IMR-90 (cell line): ENCODE measurements at places on chromosomes 4 and X. TPM values are rescaled to one million over a fixed set of nuclear protein-coding genes. Genes with fewer than 3 reads are reported as not detected.

The ITIH6 gene
- not detected in 2 replicates for total RNA-seq

The EPGN gene
- total RNA-seq, result 0.18 TPM in 1 of 2 replicates, not detected in the other

The CHRNA9 gene
- total RNA-seq, result not detected in 2 replicates

The CXCL1 gene
- not detected in 2 replicates for total RNA-seq

The NSUN7 gene
- total RNA-seq, result not detected in 2 replicates

- H3K4me3 ChIP-seq, result no peak overlapping the region
- DNase-seq, result no peak
These were observed 44.5 kb downstream of the STIM2 start for GRCh38 chr4:26905172-26905571.

- DNase-seq, result no peak
- H3K27ac ChIP-seq, result no peak overlapping the region
- H3K4me1 ChIP-seq, result no peaks in the 10 kb centered on the region
- H3K27me3 ChIP-seq, result no peaks in the 10 kb centered on the region
- no peak overlapping the region for H3K4me3 ChIP-seq
These were observed 481.4 kb downstream of the FAT4 start for GRCh38 chr4:125796138-125796537.

DNA sequence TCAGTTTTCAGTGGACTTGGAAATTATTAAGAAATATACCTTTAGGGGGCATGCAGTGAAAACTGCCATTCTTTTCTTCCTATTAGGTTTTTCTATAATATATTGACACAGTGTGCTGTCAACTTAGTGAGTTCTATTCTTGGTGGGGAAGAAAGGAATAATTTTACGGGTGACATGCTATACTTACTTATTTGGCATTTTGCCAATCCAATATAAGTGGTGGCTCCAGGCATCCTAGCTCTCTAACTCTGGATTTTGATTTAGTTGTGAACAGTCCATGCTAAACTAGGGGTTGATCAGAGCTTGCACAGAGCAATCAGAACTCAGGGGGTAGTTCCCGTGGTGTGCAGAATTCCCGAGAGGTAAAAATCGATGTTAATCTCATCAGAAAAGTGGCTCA, 277.7 kb upstream of the FTHL17 start:
- H3K4me1 ChIP-seq, result no peaks in the 10 kb centered on the region
- no peak for DNase-seq
- H3K27me3 ChIP-seq, result no peaks in the 10 kb centered on the region

GRCh38 chr4:103046416-103047290, 27.1 kb upstream of the SLC9B1 start:
- H3K4me3 ChIP-seq, result no peak overlapping the region
- H3K4me1 ChIP-seq, result peaks cover 1% of the 10 kb centered on the region; the same call in 1 of the 2 replicates
- DNase-seq, result peak; percentile 46
- no peaks in the 10 kb centered on the region; the same call in 1 of the 2 replicates for H3K36me3 ChIP-seq

GRCh38 chrX:150857453-150857852, 41.0 kb downstream of the CD99L2 start:
- no peak overlapping the region for H3K4me3 ChIP-seq
- H3K27ac ChIP-seq, result no peak overlapping the region
- no peaks in the 10 kb centered on the region for H3K36me3 ChIP-seq
- H3K4me1 ChIP-seq, result no peaks in the 10 kb centered on the region
- no peaks in the 10 kb centered on the region for H3K27me3 ChIP-seq

DNA sequence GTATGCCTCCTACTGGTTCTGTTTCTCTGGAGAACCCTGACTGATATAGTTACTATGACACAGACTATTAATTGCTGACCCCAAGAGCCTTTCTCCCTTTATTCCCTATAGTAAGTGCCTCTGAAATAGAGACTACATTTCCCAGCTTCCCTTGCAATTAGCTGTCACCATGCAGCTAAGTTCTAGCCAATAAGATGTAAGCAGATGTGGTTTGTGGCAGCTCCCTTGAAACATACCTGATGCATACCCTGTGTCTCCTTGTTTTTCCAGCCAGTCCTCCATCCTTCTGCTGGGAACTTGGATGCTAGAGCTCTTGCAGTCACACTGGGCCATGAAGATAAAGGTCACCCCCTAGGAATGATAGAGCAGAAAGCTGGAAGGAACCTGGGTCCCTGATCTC, 9.7 kb upstream of the TMEM165 start:
- no peak overlapping the region for H3K27ac ChIP-seq
- peak; percentile 50 for DNase-seq
- no peak overlapping the region for H3K4me3 ChIP-seq
- H3K27me3 ChIP-seq, result no peaks in the 10 kb centered on the region

- H3K4me1 ChIP-seq, result no peaks in the 10 kb centered on the region
- H3K4me3 ChIP-seq, result no peak overlapping the region
- no peak overlapping the region for H3K27ac ChIP-seq
- no peak for DNase-seq
These were observed 1927.1 kb upstream of the PCDH7 start for GRCh38 chr4:28792917-28793597.

DNA sequence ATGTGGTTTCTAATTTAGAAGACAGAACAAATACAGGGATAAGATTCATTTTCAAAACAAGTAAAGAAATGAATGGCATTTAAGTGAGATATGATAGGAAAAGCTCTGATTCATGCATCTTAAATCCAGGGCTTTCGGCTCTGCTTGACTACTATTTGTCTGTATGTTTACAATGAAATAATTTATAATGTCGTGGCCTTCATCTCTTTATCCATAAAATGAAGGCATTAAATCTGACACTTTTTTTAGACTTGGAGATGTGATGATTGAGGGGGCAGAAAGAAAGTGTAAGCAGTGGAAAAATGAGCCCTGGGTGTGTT, 115.7 kb upstream of the KIT start:
- no peak for DNase-seq
- no peaks in the 10 kb centered on the region for H3K27me3 ChIP-seq
- H3K4me3 ChIP-seq, result no peak overlapping the region
- H3K27ac ChIP-seq, result no peak overlapping the region

DNA sequence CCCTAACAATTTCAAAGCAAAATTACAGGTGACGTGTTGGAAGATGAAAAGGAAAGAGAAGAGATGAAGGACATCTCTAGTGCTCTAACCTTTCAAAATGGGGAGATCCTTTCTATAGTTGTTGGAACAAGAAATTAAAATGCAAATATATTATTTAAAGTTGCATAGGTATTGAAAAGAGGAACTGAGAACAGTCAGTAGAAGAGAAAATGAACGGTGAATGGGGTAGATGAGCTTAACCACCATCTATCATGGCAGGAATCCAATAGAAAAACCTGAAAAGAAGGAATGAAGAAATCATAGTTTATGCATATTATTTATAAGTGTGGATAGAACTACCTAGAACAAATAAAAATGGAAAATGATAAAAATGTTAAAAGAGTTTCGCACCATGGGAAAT, 42.0 kb downstream of the ANXA5 start:
- no peaks in the 10 kb centered on the region for H3K4me1 ChIP-seq
- no peak overlapping the region for H3K27ac ChIP-seq
- no peaks in the 10 kb centered on the region for H3K36me3 ChIP-seq
- H3K27me3 ChIP-seq, result no peaks in the 10 kb centered on the region

DNA sequence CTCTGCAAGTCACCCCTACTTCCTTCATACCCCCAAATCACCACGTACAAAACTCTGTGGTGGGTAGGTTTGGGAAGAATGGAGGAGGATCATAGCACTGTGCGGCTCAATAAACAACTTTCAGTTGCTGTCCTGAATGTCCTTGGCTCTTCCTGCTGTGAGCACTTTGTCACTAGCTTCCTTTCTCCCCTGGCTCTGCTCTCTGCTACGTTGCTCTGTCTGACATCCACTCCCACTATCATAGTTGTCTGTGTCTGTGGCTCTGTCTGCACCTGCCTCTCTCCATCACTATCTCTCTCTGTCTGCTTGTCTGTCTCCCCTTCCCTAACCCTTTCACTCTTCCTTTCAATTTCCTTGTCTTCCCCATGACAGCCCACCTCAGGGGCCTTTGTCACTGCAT, 21.2 kb upstream of the SMPX start:
- no peak overlapping the region for H3K27ac ChIP-seq
- no peak overlapping the region for H3K4me3 ChIP-seq
- H3K27me3 ChIP-seq, result peaks cover 3% of the 10 kb centered on the region; the same call in 1 of the 2 replicates
- H3K36me3 ChIP-seq, result no peaks in the 10 kb centered on the region
- no peak for DNase-seq
- no peaks in the 10 kb centered on the region for H3K4me1 ChIP-seq

DNA sequence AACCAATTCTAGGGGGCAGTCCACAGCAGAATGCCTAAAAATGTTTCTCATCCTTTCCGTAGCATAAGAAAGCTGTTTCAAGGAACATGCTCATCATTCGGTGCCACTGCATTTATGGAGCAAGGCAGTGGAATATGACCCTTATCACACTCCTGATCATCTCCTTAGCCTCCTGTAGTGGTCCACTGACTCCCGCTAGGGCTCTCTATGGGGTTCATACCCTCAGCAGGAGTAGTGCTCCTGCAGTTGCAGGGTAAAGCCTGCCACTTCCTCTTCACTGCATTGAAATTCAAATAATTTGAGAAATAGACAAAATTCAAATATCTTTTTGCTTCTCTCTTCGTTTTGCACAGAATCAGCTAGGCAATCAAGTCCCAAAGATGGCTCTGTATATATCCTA, 107.0 kb downstream of the NDST3 start:
- no peak overlapping the region for H3K27ac ChIP-seq
- no peaks in the 10 kb centered on the region for H3K4me1 ChIP-seq
- no peak overlapping the region for H3K4me3 ChIP-seq
- no peak for DNase-seq

DNA sequence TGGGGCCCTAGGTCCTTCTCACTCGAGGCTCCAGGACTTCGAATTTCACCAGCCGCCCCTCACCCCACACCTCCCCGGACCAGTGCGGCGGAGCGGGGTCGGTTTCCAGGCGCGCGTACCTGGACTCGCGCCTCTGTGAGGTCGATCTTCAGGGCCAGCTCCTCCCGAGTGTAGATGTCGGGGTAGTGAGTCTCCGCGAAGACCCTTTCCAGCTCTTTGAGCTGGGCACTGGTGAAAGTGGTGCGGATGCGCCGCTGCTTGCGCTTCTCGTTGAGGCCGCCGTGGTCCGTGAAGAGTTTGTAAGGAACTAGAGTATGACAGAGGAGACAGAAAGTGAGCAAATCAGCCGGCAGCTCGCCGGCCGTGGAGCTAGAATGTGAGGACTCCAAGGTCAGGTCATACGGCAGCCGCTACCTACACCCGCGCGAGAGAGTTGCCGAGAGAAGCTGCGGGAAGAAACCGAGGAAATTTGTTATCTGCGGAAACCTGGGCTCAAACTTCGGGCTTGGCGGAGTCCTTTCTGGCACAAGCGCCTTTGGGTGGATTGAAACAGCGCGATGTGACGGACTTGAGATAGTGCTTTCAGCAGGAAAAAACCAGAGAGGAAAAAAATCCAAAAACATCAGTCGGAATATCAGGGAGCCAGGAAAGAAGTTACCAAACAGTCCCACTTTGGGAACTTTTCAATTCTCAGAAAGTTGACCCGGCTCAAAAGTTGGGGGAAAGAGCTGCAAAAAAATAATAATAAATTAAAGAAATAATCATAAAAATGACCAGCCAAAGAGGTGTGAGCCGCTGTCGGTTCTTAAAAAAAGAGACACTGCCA, 1.1 kb downstream of the PHOX2B start:
- peaks cover 96% of the 10 kb centered on the region for H3K27me3 ChIP-seq
- H3K27ac ChIP-seq, result no peak overlapping the region
- no peak overlapping the region for H3K4me3 ChIP-seq
- no peaks in the 10 kb centered on the region for H3K36me3 ChIP-seq

DNA sequence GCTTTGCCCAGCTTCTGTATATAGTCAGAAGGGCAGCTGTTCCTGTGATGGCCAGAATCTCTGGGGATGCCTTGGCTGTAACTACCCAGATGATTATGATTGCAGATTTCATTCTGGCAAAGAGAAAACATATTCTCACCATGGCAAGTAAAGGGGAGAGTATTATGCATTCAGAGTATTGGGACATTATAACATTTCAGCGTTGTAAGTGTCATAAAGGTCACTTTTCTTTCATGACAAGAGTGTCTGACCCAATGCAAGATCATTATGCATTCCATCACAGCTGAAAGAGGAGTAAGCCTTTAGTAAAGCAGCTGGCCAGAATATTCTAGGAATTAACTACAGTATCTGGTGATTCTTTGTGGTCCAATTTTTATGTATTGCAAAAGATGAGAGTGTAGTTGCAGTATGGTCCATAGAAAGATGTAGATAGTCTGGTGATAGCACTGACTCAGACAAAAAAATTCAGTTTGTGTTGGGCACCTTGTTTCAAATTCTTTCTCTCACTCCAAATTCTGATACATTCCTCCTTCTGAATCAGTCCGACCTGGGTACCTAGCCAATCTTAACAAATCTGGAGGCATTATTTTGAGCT, 2366.3 kb downstream of the PCDH7 start:
- no peaks in the 10 kb centered on the region for H3K4me1 ChIP-seq
- no peaks in the 10 kb centered on the region for H3K27me3 ChIP-seq
- H3K27ac ChIP-seq, result no peak overlapping the region
- H3K36me3 ChIP-seq, result no peaks in the 10 kb centered on the region

DNA sequence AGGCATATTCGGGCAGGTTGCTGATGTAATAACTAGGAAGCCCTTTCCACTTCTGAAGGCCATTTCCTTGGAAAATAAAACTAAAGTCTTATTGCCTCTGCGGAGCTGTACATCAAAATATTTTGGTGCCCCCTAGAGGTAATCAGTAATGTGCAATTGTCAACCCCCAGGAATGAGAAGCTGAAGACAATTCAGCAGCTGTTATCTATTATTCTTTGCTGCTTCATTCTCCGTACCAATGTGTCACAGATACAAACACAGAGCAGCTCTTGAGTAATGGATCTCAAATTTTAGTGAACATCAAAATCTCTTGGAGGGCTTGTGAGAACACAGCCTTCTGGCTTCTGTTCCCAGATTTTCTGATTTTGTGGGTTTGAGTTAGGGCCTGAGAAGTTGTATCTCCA, 3.5 kb upstream of the SLIT2 start:
- H3K4me3 ChIP-seq, result no peak overlapping the region
- no peaks in the 10 kb centered on the region for H3K36me3 ChIP-seq
- DNase-seq, result peak; percentile 83

GRCh38 chr4:165504184-165504583, 125.4 kb downstream of the CPE start:
- H3K36me3 ChIP-seq, result no peaks in the 10 kb centered on the region
- DNase-seq, result no peak
- H3K4me1 ChIP-seq, result peaks cover 2% of the 10 kb centered on the region; the same call in 1 of the 2 replicates
- no peak overlapping the region for H3K27ac ChIP-seq

GRCh38 chr4:26863512-26863911, 2.9 kb downstream of the STIM2 start:
- no peaks in the 10 kb centered on the region for H3K36me3 ChIP-seq
- no peak overlapping the region for H3K27ac ChIP-seq
- H3K27me3 ChIP-seq, result no peaks in the 10 kb centered on the region
- no peak for DNase-seq
- no peak overlapping the region for H3K4me3 ChIP-seq
